ENCODE measurements at places on chromosomes 4 and X. TPM values are rescaled to one million over a fixed set of nuclear protein-coding genes. Genes with fewer than 3 reads are reported as not detected.
A peak's percentile ranks its signal among the peaks of the same experiment; 100 is the strongest.

Gene UCHL1
- 9.6 TPM for total RNA-seq

Gene ITM2A
- 28.3 TPM for total RNA-seq

Gene PRRG3
- total RNA-seq, result 0.20 TPM

Gene SPANXA2
- total RNA-seq, result not detected

Gene KLKB1
- total RNA-seq, result 0.81 TPM

Gene EREG
- total RNA-seq, result 0.94 TPM

Gene PPEF2
- not detected for total RNA-seq

Gene VCX3B
- not detected for total RNA-seq

Gene ANK2
- 13.1 TPM for total RNA-seq

Gene CTAG1A
- total RNA-seq, result not detected

Gene DNAAF6
- total RNA-seq, result not detected

- no peak overlapping the region for H3K27ac ChIP-seq
- H3K36me3 ChIP-seq, result no peaks in the 10 kb centered on the region
- no peak overlapping the region for H3K4me3 ChIP-seq
- H3K27me3 ChIP-seq, result no peaks in the 10 kb centered on the region
- no peak for DNase-seq
- H3K4me1 ChIP-seq, result no peaks in the 10 kb centered on the region
Observed at GRCh38 chr4:154417373-154417673, 74.3 kb downstream of the DCHS2 start.

GRCh38 chrX:103883533-103883932, 51.5 kb upstream of the RAB9B start:
- no peaks in the 10 kb centered on the region for H3K27me3 ChIP-seq
- H3K27ac ChIP-seq, result no peak overlapping the region
- H3K4me3 ChIP-seq, result no peak overlapping the region
- no peaks in the 10 kb centered on the region for H3K4me1 ChIP-seq

DNA sequence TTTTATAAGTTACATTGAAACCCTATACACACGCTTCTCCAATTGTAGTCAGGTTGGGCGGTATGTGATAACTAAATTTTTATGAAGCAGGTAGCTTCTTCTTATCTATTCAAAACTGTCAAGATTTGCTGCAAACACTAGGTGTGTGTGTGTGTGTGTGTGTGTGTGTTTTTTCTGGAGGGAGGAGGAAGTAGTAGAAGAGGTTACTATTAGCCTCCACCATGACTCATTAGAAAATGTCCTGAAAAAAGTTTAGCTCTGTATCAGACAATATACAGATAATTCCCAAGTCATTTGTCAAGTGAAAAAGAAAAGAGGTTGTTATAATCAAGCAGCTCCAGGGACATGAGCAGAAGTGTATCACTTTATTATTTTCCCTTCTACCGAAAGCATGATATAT, 33.9 kb downstream of the PCDH7 start:
- H3K27ac ChIP-seq, result no peak overlapping the region
- H3K4me1 ChIP-seq, result no peaks in the 10 kb centered on the region
- no peaks in the 10 kb centered on the region for H3K27me3 ChIP-seq
- H3K4me3 ChIP-seq, result no peak overlapping the region
- no peaks in the 10 kb centered on the region for H3K36me3 ChIP-seq
- DNase-seq, result no peak

GRCh38 chr4:37825968-37826294, 555 bp upstream of the PGM2 start:
- peaks cover 12% of the 10 kb centered on the region for H3K4me1 ChIP-seq
- peak overlapping the region; percentile 70 for H3K27ac ChIP-seq
- H3K4me3 ChIP-seq, result peak overlapping the region; percentile 82
- H3K27me3 ChIP-seq, result no peaks in the 10 kb centered on the region

DNA sequence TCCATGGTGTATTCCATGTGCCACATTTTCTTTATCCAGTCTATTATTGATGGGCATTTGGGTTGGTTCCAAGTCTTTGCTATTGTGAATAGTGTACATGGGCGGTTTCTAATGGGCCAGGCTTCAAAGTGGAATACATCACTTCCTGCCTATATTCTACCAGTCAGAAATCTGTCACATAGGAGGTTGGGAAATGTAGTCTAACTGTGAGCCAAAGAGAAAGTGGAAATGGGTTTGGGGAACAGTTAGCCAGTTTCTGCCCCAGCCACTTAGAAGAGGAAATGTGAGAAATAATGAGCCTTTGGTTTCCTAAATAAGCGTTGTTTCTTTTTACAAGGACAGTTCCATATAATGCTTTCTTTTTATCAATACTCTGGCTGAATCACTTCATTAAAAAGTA, 85.1 kb upstream of the AP1S2 start:
- no peaks in the 10 kb centered on the region for H3K27me3 ChIP-seq
- no peaks in the 10 kb centered on the region for H3K4me1 ChIP-seq
- DNase-seq, result no peak
- H3K27ac ChIP-seq, result no peak overlapping the region
- no peak overlapping the region for H3K4me3 ChIP-seq

GRCh38 chr4:13963601-13964000, 336.1 kb upstream of the BOD1L1 start:
- H3K4me1 ChIP-seq, result no peaks in the 10 kb centered on the region
- H3K27me3 ChIP-seq, result no peaks in the 10 kb centered on the region
- no peaks in the 10 kb centered on the region for H3K36me3 ChIP-seq
- H3K4me3 ChIP-seq, result no peak overlapping the region
- DNase-seq, result no peak

- no peak overlapping the region for H3K4me3 ChIP-seq
- no peaks in the 10 kb centered on the region for H3K36me3 ChIP-seq
- no peaks in the 10 kb centered on the region for H3K27me3 ChIP-seq
- no peaks in the 10 kb centered on the region for H3K4me1 ChIP-seq
Observed at GRCh38 chr4:118345813-118346212, 7.0 kb downstream of the PRSS12 start.

GRCh38 chrX:153455571-153455970, 9.7 kb upstream of the TREX2 start:
- H3K27me3 ChIP-seq, result no peaks in the 10 kb centered on the region
- no peak overlapping the region for H3K4me3 ChIP-seq
- no peaks in the 10 kb centered on the region for H3K4me1 ChIP-seq
- H3K36me3 ChIP-seq, result peaks cover 30% of the 10 kb centered on the region

GRCh38 chr4:172830295-172830764, 338.3 kb upstream of the GALNT7 start:
- no peak for DNase-seq
- no peaks in the 10 kb centered on the region for H3K4me1 ChIP-seq
- H3K27ac ChIP-seq, result no peak overlapping the region
- no peak overlapping the region for H3K4me3 ChIP-seq

DNA sequence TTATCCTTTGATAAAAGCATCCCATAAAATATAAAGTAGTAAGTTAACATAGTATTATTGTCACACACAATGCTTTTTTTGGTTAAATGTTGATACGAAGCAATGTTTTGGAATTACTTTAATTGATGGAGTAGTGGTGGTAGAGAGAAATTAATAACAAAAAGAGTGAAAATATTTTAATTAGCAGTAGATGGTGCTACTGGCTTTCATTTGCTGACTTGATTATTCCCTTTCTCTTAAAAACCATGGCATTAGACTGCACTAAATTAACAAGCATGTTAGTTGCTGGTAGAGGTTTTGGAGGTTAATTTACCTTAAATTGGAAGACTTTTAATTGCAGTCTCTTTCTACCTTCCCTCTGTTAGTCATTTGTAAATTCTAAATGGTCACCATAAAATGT, 8.9 kb upstream of the DCK start:
- H3K4me1 ChIP-seq, result no peaks in the 10 kb centered on the region
- H3K4me3 ChIP-seq, result no peak overlapping the region
- no peak for DNase-seq
- H3K36me3 ChIP-seq, result no peaks in the 10 kb centered on the region
- no peak overlapping the region for H3K27ac ChIP-seq
- no peaks in the 10 kb centered on the region for H3K27me3 ChIP-seq

GRCh38 chrX:132612821-132613564, 124.2 kb upstream of the MBNL3 start:
- no peak overlapping the region for H3K4me3 ChIP-seq
- H3K36me3 ChIP-seq, result no peaks in the 10 kb centered on the region
- H3K4me1 ChIP-seq, result no peaks in the 10 kb centered on the region
- DNase-seq, result peak; percentile 42
- no peak overlapping the region for H3K27ac ChIP-seq

DNA sequence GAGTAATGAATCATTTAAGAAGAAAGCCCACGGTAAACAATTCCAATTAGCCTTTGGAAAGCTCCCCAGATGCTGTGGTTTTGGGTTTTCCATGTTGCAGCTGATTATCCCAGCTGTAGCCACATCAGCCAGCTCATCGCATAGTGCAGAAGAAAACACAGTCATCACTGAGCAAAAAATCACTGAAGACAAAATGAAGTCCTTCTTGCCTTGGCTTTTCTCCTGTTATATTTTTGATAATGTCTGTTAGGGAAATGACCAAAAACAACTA, 193.0 kb upstream of the C1QTNF7 start:
- H3K4me3 ChIP-seq, result no peak overlapping the region
- no peaks in the 10 kb centered on the region for H3K4me1 ChIP-seq

- no peaks in the 10 kb centered on the region for H3K4me1 ChIP-seq
- H3K27ac ChIP-seq, result no peak overlapping the region
- no peak for DNase-seq
- no peak overlapping the region for H3K4me3 ChIP-seq
- H3K36me3 ChIP-seq, result no peaks in the 10 kb centered on the region
Observed at GRCh38 chrX:14670819-14671218, 141.5 kb downstream of the GLRA2 start.

GRCh38 chr4:143653031-143653430, 47.4 kb downstream of the FREM3 start:
- H3K36me3 ChIP-seq, result no peaks in the 10 kb centered on the region
- no peak overlapping the region for H3K4me3 ChIP-seq
- DNase-seq, result no peak
- no peaks in the 10 kb centered on the region for H3K27me3 ChIP-seq

- H3K27ac ChIP-seq, result no peak overlapping the region
- no peaks in the 10 kb centered on the region for H3K4me1 ChIP-seq
- no peaks in the 10 kb centered on the region for H3K27me3 ChIP-seq
Observed at GRCh38 chr4:13368217-13368616, 115.9 kb downstream of the RAB28 start.

DNA sequence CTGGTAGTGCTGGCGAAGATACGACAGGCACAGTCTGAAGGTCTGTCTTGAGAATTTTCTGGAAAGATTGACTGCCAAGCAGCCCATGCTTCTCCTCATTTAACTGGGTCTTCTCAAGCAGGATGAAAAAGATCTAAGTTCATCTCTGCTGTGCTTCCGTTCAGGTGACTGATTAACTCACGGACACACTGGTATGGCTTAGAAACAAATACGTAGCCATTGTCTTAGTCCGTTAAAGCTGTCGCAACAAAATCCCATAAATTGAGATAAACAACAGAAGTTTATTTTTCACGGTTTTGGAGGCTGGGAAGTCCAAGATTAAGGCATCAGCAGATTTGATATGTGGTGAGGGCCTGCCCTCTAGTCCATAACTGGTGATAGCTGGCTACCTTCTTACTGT, 39.5 kb downstream of the SPINK2 start:
- H3K4me3 ChIP-seq, result no peak overlapping the region
- DNase-seq, result no peak
- H3K36me3 ChIP-seq, result no peaks in the 10 kb centered on the region
- peaks cover 3% of the 10 kb centered on the region for H3K4me1 ChIP-seq
- no peak overlapping the region for H3K27ac ChIP-seq
- no peaks in the 10 kb centered on the region for H3K27me3 ChIP-seq

DNA sequence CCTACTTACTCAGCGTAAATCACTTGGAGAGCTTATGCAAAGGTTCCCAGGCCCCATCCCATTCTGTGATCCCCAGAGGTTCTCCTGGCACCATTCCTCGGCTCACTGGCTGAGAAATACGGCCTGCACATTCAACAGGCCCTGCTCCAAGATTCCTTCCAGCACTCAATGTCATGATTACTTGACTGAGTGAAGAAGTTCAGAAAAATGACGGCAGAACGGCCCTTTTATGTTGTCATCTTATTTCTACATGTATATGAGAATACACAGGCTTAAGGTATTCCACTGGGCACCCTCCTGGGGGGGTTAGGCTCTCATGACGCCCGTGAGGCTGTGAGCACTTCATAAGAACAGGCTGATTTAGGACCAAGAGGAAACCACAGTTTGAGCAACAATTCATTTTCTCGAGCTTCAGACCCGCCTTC, 190.6 kb downstream of the NSUN7 start:
- H3K36me3 ChIP-seq, result no peaks in the 10 kb centered on the region
- no peak overlapping the region for H3K27ac ChIP-seq
- DNase-seq, result no peak
- H3K27me3 ChIP-seq, result no peaks in the 10 kb centered on the region

DNA sequence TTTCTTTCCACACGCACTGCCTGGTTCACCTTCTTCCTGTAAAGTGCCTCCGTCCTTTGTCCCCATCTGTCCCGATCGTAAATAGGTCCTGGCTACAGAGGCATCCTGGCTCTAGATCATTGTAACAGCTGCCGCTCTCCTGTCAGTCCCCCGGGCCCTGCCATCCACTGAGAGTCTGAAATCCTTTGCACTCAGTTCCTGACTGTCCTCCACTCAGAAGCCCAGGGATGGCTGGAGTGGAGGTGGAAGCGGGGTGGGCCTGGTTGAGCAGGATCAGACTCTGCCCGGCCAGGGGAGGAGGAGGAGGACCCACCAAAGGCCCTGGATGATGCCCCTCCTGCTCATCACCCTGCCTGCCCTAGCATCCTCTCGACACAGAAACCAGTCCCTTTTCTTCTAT, 29.8 kb downstream of the PIGG start:
- no peak overlapping the region for H3K27ac ChIP-seq
- H3K4me3 ChIP-seq, result no peak overlapping the region
- no peaks in the 10 kb centered on the region for H3K27me3 ChIP-seq

DNA sequence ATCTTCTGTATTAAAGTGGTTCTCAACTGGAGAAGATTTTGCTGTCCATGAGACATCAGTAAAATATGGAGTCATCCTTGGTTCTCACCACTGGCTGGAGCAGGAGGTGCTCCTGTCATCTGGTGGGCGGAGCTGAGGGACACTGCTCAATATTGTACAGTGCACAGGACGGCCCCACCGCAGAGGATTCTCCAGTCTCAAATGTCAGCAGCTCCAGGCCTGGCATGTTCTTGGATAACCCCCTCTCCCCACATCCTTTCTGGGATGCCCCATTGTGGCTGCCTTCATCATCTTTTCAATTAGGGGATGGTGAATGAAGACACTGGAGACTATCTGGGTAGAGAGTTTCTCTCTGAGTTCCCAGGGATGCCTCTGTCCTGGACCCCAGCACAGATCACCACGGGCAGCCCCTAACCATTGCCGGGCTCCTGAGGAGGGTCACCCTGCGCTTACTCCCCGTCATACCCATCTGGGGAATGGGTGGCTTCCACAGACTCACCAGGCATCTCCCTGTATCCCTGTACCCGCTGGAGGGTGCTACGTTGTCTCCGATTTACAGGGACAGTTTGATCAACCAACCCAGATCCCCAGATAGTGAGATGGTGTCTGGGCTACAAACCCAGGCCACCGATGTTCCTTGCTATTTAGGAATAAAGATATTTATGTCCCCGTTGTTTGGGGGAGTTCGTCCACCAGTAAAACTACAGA, 21.9 kb upstream of the P2RY8 start:
- H3K27me3 ChIP-seq, result no peaks in the 10 kb centered on the region
- H3K27ac ChIP-seq, result no peak overlapping the region
- no peaks in the 10 kb centered on the region for H3K36me3 ChIP-seq

GRCh38 chr4:55947912-55948725, 626 bp upstream of the CEP135 start:
- H3K27ac ChIP-seq, result peak overlapping the region; percentile 95
- no peaks in the 10 kb centered on the region for H3K27me3 ChIP-seq
- H3K36me3 ChIP-seq, result no peaks in the 10 kb centered on the region
- DNase-seq, result no peak
- H3K4me3 ChIP-seq, result peak overlapping the region; percentile 71
- H3K4me1 ChIP-seq, result peaks cover 20% of the 10 kb centered on the region

- no peaks in the 10 kb centered on the region for H3K36me3 ChIP-seq
- H3K4me1 ChIP-seq, result no peaks in the 10 kb centered on the region
- no peak overlapping the region for H3K4me3 ChIP-seq
- no peak overlapping the region for H3K27ac ChIP-seq
Observed at GRCh38 chr4:146490106-146490505, 31.6 kb downstream of the SLC10A7 start.
